NCI-H2081 treated with DMSO at 0.1 percent for 48 hours (cell line): ENCODE measurements at places on chromosomes 1 and 21.

GRCh38 chr1:169132512-169133227 lies 26.2 kb downstream of the ATP1B1 start:
- no peak for DNase-seq

DNA sequence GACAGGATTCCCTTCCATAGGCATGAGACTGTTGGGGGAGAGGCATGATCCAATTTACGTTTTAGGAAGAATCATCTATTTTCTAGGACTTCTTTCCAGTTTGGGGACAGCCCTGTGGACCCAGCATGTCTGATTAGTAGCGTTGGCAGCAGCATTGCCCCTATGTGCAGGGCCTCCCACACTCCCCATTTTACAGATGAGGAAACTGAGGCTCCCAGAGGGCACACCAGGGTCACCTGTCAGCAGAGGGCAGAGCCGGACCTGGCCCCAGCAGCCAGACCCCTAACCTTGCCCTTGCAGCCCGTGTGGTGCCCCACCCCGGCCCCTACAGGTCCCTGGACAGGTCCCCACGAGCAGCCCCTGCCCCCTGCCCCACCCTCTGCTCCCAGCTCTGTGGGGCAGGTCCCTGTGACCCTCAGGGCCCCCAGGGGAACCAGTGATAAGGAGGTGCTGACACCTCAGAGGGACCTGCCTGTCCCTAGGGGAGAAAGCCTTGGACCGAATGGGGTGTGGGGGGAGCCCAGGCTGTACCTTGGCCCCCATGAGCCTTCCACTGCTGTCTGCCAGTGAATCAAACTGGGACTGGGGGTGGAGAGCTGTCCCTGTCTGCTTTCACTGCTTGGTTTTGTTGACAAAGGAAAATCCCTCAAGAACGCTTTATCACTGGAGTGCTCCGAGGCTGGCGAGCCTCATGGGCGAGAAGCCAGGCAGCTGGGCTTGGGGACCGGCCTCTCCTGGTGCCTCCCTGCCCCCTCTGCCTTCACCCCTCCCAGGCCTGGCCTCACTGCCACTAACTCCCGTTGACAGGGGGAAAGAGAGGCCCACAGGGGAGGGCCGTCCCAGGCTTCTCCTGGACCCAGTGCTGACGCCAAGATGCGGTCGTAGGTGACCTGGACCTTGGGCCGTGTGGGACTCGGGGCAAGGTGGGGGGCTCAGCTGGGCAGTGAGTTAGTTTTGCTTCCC lies 39.4 kb upstream of the CCDC27 start:
- no peak for DNase-seq

GRCh38 chr1:97337250-97338030 lies 583.4 kb downstream of the DPYD start:
- DNase-seq = no peak

DNA sequence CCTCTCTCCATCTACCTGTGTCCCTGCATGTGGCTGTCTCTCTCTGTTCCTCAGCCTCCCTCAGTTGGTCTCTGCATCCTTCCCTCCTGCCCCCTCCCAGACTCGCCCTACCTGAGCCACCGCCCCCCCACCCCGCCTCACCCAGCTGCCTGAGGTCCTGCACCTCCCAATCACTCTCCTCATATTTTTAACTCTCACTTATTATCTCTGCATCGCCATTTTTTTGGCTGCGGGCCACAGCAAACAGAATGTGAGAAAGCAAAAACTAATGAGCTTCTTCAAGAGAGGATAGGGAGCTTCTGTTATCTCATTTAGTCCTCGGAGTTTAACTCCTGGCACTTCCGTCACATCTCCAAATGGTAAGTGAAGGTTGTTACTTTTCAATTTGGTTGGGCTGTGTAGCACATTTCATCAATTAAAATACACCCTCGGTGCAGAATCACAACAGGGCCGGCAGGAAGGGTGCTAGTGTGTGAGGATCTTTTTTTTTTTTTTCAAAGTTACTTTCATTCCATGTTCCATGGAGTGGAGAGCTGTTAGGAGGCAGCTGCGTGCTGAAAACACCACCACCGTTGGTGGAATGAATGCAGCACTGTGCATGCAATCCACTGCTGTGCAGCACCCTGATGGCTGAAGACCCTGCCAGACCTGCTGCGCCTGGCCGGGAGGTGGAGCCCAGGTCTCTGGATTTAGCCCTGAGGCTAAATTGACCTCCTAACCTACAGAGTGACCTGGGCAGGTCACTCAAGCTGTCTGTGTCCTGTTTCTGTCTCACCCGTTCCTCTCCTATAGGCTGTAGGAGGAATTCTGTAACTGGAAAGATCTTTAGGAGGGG lies 157.2 kb upstream of the NFIA start:
- no peak for DNase-seq

- DNase-seq = no peak
These were observed 29.1 kb downstream of the ZBTB17 start for GRCh38 chr1:15946571-15947381.

DNA sequence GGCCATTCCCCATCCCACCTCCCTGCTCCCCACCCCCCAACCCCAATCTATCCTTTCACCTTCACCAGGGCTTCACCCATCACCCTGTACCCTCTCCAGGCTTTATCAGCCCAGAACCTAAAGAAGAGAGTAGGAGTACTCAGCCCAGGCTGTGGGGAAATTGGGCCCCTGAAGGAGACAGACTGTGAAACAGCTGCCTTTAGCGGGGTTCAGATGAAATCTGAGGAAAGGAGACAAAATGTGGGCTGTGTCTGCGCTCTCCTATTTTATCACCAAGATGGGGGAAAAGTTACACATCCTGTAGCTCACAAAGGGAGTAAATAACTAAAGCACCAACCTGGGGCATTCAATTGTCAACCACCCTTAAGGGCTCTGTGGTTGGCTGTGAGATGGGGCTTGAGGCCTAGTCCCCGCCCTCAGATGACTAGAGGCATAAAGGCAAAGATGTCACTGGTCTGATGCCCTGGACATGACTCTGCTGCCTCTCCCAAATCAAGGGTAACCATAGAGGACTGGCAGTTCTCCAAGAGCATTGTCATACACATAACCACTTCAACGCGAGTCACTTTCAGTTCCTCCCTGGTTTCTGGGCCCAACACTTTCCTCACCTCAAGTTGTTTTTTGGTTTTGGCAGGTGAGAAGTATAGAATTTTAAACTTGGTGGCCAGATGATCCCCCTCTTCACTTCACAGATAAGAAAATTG lies 30.0 kb downstream of the SLC27A3 start:
- no peak for DNase-seq

DNA sequence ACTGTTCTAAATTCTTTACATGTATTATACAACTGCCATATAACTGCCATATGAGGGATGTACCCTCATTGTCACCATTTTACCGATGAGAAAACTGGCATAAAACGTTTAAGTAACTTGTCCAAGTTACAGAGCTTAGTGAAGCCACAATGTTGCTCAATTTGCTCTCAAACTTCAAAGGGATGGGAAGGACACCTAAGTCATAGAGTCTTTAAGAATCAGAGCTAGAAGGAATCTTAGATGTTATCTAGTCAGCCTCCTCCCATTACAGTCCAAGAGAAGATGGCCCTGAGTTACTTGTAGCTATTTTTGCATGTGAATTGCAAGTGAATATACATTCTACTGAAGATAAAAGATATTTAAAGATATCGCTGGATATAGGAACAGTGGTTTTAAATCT lies 31.7 kb downstream of the SELL start:
- no peak for DNase-seq

DNA sequence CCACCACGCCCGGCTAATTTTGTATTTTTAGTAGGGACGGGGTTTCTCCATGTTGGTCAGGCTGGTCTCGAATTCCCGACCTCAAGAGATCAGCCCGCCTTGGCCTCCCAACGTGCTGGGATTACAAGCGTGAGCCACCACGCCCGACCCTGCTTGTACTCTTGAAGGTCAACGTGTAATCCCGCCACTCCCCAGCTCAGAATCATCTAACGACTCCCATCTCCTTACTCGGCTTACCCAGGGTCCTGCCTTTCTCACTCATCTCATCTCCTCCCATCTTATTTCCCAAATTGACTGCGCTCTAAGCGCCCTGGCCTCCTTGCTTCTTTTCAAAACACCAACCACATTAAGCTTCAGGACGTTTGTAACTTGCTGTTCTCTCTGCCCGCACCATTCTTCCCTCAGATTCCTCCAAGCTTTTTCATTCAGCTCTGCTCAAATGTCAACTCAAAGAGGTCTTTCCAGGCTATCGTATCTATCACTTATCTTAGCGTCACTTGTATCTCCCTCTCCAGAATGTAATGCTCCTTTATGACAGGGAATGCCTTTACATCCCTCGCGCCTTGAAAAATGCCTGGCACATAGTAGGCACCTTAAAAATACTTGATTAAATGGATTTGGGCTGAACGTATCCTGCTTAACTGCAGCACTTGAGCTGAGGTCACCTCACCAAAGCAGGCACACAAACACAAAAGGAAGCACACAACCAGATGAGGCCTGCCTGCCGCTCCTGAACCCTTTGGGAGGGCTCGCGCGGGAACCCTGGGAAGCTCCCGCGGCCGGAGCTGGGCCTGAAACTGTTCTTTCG lies 1.4 kb upstream of the USP1 start:
- DNase-seq = no peak

- no peak for DNase-seq
These were observed 44.1 kb downstream of the COL18A1 start for GRCh38 chr21:45448810-45449657.

DNA sequence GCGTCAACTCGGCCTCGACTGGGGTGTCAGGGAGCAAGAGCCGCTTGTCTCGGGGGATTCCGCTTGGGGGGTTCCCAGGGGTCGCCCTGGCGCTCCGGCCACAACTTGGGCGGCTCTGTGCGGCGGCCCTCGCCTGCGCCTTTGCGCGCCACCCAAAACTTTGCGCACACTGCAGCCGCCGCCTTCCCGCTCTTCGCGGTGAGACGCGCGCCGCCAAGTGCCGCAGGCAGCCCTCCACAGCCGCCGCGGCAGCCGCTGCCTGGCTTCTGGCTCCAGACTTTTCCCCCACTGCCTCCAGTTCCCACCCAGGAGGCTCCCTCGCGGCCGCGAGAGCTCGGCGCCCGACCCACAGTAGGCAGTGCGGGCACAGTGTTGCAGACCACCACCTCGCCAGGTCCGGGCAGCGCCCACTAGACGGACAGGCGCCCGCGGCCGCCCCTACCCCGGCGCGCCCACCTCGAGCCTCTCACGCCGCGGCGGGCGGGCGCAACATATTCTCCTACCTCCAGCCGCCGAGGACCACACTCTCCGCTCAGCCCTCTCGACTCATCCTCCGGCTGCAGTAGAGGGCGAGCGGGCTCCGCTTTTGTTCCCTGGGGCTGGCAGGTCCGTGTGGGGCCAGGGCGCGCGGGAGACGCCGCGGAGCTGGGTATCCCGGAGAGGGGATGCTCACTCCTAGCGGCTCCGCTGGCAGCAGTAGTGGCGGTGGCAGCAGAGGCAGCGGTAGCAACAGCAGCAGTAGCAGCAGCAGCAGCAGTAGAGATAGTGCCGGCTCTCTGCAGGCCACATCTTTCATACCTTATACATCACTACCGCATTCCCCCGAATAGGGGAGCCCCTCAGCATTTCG lies 296.6 kb downstream of the OMA1 start:
- no peak for DNase-seq

DNA sequence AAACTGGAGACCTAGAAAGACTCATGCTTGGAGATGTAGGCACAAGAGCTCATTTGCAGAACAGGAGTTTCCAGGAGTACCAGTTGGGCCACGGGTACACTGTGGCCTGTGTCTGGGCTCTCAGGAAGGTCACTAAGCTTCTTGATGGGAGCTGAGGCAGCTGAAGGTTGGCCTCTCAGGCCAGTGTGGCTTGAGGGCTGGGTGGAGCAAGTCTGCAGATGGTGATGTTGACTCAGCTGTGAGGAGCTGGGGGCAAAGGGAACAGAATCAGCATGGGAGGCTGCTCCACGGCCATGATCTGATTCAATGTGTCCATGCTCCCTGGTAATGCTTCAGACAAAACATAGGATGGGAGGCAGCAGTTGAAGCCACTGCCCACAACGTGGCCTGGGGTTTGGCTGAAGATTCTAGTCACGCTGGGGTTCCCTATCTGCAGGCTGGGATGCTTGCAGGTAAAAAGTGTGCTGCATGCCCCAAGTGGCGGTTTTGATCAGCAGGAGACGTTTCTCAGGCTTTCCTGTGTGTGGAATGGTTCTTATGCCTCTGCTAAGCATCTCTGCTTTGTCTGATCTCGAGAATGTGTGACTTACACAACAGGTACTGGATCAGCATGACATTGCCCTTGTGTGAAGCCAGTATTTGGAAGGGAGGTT lies 15.4 kb upstream of the TENT5C start:
- no peak for DNase-seq

GRCh38 chr1:153608089-153608682 lies 4.8 kb downstream of the S100A16 start:
- no peak for DNase-seq

DNA sequence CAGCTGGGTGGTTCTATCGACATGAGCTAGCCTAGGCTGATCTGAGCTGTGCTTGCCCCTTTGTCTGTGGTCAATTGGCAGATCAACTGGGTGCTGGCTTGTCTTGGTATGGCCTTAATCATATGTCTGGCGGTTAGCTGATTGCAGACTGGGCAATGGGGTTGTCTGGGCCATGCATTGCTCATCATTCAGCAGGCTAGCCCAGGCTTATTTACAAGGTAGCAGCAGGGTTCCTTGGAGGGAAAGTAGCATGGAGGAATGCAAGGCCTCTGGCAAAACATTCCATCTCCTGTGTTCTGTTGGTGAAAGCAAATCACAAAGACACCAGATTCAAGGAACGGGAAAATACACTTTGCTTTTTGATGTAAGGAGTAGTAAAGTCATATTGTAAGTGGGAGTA lies 84.0 kb upstream of the IVNS1ABP start:
- no peak for DNase-seq

GRCh38 chr1:42005530-42005929 lies 86.8 kb upstream of the HIVEP3 start:
- no peak for DNase-seq

GRCh38 chr1:157585984-157586383 lies 11.9 kb downstream of the FCRL4 start:
- DNase-seq = no peak

- DNase-seq = no peak
These were observed 57.2 kb upstream of the SGIP1 start for GRCh38 chr1:66476774-66477173.

- DNase-seq = no peak
These were observed 5.0 kb downstream of the PFKL start for GRCh38 chr21:44304877-44305293.
